Type B pancreatic cell (in vitro differentiated cells): ENCODE measurements at places on chromosomes 16 and 17.

- H3K36me3 ChIP-seq = no peaks in the 10 kb centered on the region
- no peaks in the 10 kb centered on the region for H3K4me1 ChIP-seq
Observed at GRCh38 chr16:74192281-74192797, 104.3 kb upstream of the PSMD7 start.

DNA sequence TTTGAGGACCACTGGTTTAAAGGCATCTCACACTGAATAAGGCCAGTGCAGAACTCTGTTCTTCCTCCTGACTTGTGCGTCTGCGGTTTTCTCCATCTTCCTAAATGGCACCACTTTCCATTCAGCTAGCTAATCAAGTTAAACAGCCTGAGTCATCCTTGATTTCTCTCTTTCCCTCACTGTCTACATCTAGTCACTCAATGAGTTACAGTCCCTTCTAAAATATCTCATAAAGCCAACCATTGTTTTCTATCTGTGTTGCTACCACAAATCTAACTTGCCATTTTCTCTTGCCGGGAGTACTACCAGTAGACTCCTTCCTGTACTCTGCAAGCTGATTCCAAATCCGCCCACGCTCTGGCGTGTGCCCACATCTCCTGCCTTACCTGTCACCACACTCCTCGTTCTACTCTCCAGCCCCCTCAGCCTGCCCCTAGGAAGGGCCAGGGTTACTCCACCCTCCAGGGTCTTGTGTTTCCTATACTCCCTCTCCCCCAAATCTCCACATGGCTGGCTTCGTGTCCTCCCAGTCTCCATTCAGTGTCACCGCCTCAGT is 324.5 kb downstream of the SNX29 start:
- H3K4me3 ChIP-seq = no peak overlapping the region
- peaks cover 6% of the 10 kb centered on the region for H3K36me3 ChIP-seq
- peaks cover 7% of the 10 kb centered on the region for H3K4me1 ChIP-seq
- no peaks in the 10 kb centered on the region for H3K27me3 ChIP-seq
- no peak overlapping the region for H3K27ac ChIP-seq
- no peak for DNase-seq

GRCh38 chr17:44384823-44385286 is 4.6 kb downstream of the ITGA2B start:
- H3K36me3 ChIP-seq = no peaks in the 10 kb centered on the region
- H3K4me1 ChIP-seq = peaks cover 10% of the 10 kb centered on the region
- peaks cover 40% of the 10 kb centered on the region for H3K27me3 ChIP-seq
- H3K27ac ChIP-seq = no peak overlapping the region
- peak overlapping the region; percentile 86 for H3K4me3 ChIP-seq

- peaks cover 10% of the 10 kb centered on the region for H3K4me1 ChIP-seq
- peak overlapping the region; percentile 46 for H3K27ac ChIP-seq
- no peak for DNase-seq
- H3K27me3 ChIP-seq = no peaks in the 10 kb centered on the region
Observed at GRCh38 chr17:80151333-80151732, 4.4 kb upstream of the EIF4A3 start.

GRCh38 chr17:5019475-5019956 is 15.7 kb downstream of the SLC52A1 start:
- no peak overlapping the region for H3K27ac ChIP-seq
- peaks cover 18% of the 10 kb centered on the region for H3K36me3 ChIP-seq
- no peak overlapping the region for H3K4me3 ChIP-seq

- peaks cover 5% of the 10 kb centered on the region for H3K4me1 ChIP-seq
- no peak overlapping the region for H3K27ac ChIP-seq
- no peaks in the 10 kb centered on the region for H3K36me3 ChIP-seq
Observed at GRCh38 chr16:88939972-88940861, 36.8 kb downstream of the CBFA2T3 start.

DNA sequence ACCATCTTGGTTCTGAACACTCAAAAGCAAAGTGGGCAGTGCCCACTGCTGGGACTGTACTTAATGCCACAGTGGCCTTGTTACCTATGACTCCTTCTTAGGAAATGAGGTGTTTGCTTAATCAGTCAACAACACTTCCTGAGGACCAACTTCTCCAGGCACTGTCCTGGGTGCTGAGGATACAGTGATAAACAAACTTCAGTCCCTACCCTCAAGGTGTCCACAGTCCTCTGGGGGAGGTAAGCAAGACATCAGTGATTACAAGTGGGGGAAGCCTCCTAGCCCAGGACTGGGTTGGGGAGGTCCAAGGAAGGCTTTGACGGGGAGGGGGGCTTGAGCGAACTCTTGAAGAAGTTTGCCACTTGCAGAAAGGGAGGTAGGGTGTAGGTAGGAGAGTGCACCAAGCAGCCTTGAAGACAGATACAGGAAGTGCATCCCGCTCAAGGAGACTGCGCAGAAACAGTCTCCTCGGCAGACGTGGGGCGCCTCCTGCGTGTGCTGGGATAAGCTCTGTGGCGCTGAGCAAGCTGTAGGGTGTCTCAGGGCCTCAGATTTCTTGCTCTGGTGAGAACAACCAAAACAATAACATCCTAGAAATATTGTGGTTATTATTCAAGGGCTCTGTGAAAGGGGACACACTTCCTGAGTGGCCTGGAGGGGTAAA is 2.6 kb upstream of the ABCC3 start:
- DNase-seq = no peak
- no peaks in the 10 kb centered on the region for H3K36me3 ChIP-seq
- H3K4me3 ChIP-seq = peak overlapping the region; percentile 24
- H3K4me1 ChIP-seq = peaks cover 34% of the 10 kb centered on the region
- H3K27me3 ChIP-seq = peaks cover 69% of the 10 kb centered on the region
- H3K27ac ChIP-seq = no peak overlapping the region

- H3K27ac ChIP-seq = peak overlapping the region; percentile 10
- H3K4me1 ChIP-seq = peaks cover 10% of the 10 kb centered on the region
- H3K27me3 ChIP-seq = no peaks in the 10 kb centered on the region
- DNase-seq = no peak
- H3K4me3 ChIP-seq = no peak overlapping the region
- peaks cover 3% of the 10 kb centered on the region for H3K36me3 ChIP-seq
Observed at GRCh38 chr17:37219876-37220606, 155.7 kb upstream of the C17orf78 start.

DNA sequence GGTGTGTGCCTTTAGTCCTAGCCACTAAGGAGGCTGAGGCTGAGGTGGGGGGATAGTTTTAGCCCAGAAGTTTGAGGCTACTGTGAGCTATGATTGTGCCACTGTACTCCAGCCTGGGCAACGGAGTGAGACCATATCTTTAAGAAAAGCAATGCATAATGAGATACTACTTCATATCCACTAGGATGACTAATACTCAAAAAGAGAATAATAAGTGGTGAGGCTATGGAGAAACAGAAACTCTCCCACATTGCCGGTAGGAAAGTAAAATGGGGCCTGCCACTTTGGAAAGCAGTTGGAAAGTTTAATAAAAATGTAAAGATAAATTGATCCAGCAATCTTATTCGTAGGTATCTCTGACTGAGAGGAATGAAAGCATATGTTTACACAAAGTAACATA is 4.6 kb upstream of the NPIPB2 start:
- no peak overlapping the region for H3K4me3 ChIP-seq
- no peak overlapping the region for H3K27ac ChIP-seq
- H3K4me1 ChIP-seq = no peaks in the 10 kb centered on the region
- no peaks in the 10 kb centered on the region for H3K36me3 ChIP-seq
- H3K27me3 ChIP-seq = no peaks in the 10 kb centered on the region

DNA sequence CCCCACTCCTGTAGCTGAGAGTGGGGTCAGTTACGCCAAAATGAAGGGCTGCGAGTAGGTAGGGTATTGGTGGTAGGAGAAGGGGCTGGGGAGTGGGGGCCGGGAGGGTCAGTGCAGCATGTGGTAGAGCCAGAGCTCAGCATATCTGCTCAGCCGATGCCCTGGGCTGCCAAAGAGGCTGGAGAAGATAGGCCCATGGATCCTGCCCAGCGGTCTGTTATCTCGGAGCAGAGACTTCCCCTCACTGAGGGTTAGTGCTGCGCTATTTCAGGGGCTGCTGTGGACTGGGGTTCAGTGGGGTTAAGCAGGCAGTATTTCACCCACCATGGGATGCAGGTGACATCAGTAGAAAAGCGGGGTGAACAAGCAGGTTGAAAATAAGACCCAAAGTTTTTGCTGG is 19.7 kb downstream of the RHBDL3 start:
- no peaks in the 10 kb centered on the region for H3K36me3 ChIP-seq
- peaks cover 3% of the 10 kb centered on the region for H3K27me3 ChIP-seq
- H3K4me1 ChIP-seq = peaks cover 9% of the 10 kb centered on the region

GRCh38 chr16:25013751-25014499 is 1.2 kb downstream of the ARHGAP17 start:
- H3K4me3 ChIP-seq = peak overlapping the region; percentile 96
- peaks cover 27% of the 10 kb centered on the region for H3K4me1 ChIP-seq
- peaks cover under 1% of the 10 kb centered on the region for H3K27me3 ChIP-seq
- peak overlapping the region; percentile 89 for H3K27ac ChIP-seq
- H3K36me3 ChIP-seq = peaks cover 21% of the 10 kb centered on the region

DNA sequence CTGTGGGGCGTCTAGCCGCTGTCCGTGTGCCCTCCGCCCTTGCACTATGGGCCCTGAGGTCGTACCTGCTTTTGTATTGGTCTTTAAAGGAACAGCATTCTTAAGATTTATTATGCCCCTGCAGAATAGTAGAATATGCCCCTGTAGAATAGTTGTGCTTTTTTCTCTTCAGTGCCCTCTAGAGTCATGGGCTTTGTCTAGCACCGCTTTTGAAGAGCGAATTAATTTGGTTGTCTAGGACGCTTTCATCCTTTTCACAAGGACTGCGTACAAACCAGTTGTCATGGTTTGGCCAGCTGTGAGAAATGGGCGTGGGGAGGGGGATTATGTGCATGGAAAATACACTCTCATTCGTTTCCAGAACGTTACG is 621 bp downstream of the CEP95 start:
- peak overlapping the region; percentile 98 for H3K4me3 ChIP-seq
- peaks cover 18% of the 10 kb centered on the region for H3K4me1 ChIP-seq
- H3K27ac ChIP-seq = peak overlapping the region; percentile 100
- H3K27me3 ChIP-seq = peaks cover 12% of the 10 kb centered on the region
- H3K36me3 ChIP-seq = peaks cover 60% of the 10 kb centered on the region

GRCh38 chr16:29662000-29662728 is 883 bp upstream of the SPN start:
- H3K27ac ChIP-seq = no peak overlapping the region
- H3K27me3 ChIP-seq = no peaks in the 10 kb centered on the region
- no peaks in the 10 kb centered on the region for H3K36me3 ChIP-seq

- DNase-seq = no peak
- H3K27me3 ChIP-seq = no peaks in the 10 kb centered on the region
- H3K4me3 ChIP-seq = no peak overlapping the region
- H3K4me1 ChIP-seq = peaks cover 9% of the 10 kb centered on the region
Observed at GRCh38 chr16:13928646-13929045, 8.7 kb downstream of the ERCC4 start.

GRCh38 chr17:63639125-63639524 is 16.9 kb downstream of the MAP3K3 start:
- H3K4me1 ChIP-seq = peaks cover 3% of the 10 kb centered on the region
- no peaks in the 10 kb centered on the region for H3K27me3 ChIP-seq
- H3K4me3 ChIP-seq = no peak overlapping the region
- H3K36me3 ChIP-seq = peaks cover 19% of the 10 kb centered on the region

- no peak overlapping the region for H3K27ac ChIP-seq
- no peak overlapping the region for H3K4me3 ChIP-seq
Observed at GRCh38 chr17:49444384-49444783, 29.7 kb upstream of the PHB1 start.

DNA sequence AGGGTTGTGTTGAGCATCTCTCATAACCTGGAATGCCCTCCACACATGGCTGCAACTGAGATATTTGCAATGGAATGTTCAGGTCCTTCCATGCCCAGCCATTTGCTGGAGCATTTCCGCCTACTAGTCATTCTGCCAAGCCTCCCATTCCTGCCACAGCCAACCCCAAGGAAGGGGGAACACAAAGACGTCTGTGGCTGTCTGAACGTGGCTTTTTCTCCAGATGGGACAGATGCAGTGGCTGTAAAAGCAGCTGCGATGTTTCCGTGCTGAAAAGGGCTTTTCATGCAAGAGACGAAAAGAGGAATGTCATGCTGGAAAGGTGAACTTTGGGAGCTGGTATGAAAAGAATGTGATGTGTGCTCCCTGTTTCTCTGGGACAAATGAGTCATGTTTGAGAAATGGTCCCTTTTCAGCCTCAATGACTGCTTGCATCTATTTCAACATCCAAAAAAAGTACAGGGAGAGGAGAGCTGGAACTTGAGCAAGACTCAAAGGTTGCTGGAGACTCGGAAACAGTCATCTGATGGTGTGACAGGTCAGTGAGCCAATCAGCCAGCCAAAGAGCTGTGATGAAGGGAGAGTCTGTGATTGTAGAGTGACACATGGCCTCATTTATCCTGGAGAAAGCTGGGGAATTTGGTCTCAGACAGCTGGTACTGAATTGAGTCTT is 208.9 kb downstream of the SHISA9 start:
- no peak overlapping the region for H3K4me3 ChIP-seq
- no peaks in the 10 kb centered on the region for H3K36me3 ChIP-seq

GRCh38 chr17:75559958-75560533 is 27.6 kb upstream of the MYO15B start:
- no peak for DNase-seq
- H3K27ac ChIP-seq = no peak overlapping the region
- no peaks in the 10 kb centered on the region for H3K4me1 ChIP-seq
- no peaks in the 10 kb centered on the region for H3K27me3 ChIP-seq
- H3K36me3 ChIP-seq = no peaks in the 10 kb centered on the region

DNA sequence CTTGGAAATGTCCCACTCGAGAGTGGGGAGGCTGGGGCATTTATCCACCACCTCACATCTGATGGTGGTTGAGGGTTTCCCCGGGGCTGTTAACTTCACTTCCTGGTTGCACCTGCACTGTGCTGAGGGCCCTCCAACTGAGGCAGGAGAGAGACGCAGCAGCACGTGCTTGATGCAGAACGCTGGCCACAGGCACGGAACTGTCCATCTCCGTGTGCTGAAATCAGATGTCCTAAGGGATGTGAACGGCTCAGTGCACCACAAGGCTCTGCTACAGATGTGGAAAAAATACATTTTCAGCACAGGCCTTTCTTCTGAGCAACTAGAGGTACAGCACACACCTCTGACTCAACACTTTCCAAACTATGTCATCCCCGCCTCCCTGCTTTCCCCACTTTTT is 114.8 kb upstream of the C16orf82 start:
- H3K27me3 ChIP-seq = peaks cover 37% of the 10 kb centered on the region
- no peaks in the 10 kb centered on the region for H3K36me3 ChIP-seq
- H3K4me1 ChIP-seq = no peaks in the 10 kb centered on the region
- no peak for DNase-seq
- H3K4me3 ChIP-seq = no peak overlapping the region

GRCh38 chr16:57007530-57007929 is 18.2 kb downstream of the NLRC5 start:
- no peak overlapping the region for H3K27ac ChIP-seq
- no peak overlapping the region for H3K4me3 ChIP-seq
- no peaks in the 10 kb centered on the region for H3K36me3 ChIP-seq
- no peaks in the 10 kb centered on the region for H3K4me1 ChIP-seq

- peaks cover 12% of the 10 kb centered on the region for H3K36me3 ChIP-seq
- H3K4me3 ChIP-seq = peak overlapping the region; percentile 94
- no peak for DNase-seq
- peak overlapping the region; percentile 67 for H3K27ac ChIP-seq
- no peaks in the 10 kb centered on the region for H3K27me3 ChIP-seq
Observed at GRCh38 chr16:23679274-23679985, 741 bp downstream of the PLK1 start.
